AML-193 (cell line): ENCODE measurements at places on chromosomes 5 and 9.

- no peak for DNase-seq
These were observed 149.0 kb upstream of the FST start for GRCh38 chr5:53331463-53331862.

GRCh38 chr5:119651486-119651885 is 22.1 kb downstream of the FAM170A start:
- DNase-seq, result peak; percentile 87

GRCh38 chr9:123336449-123336848 is 19.5 kb upstream of the CRB2 start:
- DNase-seq, result no peak

DNA sequence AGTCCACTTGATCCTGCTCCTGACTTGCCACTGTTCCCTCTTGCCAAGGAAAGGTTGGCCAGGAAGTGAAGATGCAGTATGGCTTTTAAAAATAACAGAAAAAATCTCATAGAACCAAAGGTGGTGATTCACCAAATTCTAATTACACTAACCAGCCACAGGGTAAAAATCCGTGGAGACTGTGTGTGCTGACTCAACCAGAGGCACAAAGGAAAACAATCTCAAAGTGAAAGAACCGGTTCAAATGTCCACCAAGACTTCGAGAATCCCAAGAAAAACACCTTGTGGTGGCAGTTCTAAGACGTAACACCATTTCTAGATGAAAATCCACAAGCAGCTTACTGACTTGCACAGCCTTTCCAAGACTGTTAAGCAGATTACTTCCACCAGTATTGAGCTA is 279.1 kb downstream of the TLE1 start:
- DNase-seq, result no peak

DNA sequence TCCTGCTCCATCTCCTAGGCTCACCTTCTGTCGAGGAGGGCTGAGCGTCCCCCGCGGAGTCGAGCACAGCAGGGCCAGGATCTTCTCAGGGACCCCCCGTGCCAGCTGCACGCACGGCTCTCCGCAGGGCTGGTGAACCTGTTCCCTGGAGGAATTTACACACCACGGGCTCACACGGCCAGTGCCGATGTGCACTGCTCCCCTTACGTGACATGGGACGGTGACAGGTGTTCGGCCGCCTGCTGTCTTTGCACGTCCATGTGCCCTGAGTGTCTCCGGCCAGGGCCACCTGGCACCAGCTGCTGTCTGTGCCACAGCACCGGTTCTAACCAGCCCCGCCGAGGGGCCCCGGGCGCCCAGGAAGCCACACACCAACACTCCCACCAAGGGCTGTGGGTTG is 8.7 kb upstream of the AGPAT2 start:
- no peak for DNase-seq

- no peak for DNase-seq
These were observed 1.0 kb downstream of the KLF9 start for GRCh38 chr9:70413464-70413798.

DNA sequence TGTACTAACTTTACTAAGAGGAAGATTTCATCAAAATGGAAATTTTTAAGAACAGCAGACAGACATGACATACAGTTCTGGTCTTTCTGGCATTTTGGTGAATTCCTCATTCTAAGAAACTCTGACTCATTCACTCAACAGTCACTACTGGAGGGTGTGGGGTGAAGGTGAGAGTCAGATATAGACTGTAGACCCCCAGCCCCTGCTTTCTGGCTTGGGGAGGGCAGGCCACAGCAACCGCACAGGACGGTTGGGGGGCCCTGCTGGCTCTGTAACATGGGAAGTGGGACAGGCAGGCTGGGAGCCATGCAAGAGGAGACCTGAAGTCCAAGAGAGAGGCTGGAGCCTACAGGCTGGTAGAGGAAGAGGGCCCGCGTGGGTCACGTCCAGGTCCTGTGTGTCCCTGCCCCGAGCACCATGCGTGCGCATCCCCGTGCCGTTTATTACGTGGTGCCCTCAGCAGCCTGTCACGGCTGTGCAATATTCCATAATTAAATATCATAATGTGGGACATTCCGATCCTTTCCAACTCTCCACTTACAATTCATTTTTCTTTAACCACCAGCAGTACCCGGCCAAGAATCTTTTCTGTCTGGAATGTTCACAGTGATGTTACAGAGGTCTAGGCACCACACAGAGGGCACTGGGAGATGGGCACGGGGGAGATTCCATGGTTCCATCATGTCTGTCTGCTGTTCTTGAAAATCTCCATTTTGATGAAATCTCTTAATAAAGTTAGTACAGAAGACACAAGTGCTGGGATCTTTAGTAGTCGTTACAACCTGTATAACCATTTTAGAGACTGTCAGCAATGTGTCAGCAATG is 75.5 kb downstream of the SEMA4D start:
- DNase-seq, result peak; percentile 76

GRCh38 chr5:150600616-150601490 is 39.6 kb upstream of the SYNPO start:
- DNase-seq, result no peak

GRCh38 chr9:6147846-6148245 is 67.8 kb upstream of the IL33 start:
- DNase-seq, result no peak

GRCh38 chr9:34994900-34995669 is 5.5 kb downstream of the DNAJB5 start:
- DNase-seq, result no peak

DNA sequence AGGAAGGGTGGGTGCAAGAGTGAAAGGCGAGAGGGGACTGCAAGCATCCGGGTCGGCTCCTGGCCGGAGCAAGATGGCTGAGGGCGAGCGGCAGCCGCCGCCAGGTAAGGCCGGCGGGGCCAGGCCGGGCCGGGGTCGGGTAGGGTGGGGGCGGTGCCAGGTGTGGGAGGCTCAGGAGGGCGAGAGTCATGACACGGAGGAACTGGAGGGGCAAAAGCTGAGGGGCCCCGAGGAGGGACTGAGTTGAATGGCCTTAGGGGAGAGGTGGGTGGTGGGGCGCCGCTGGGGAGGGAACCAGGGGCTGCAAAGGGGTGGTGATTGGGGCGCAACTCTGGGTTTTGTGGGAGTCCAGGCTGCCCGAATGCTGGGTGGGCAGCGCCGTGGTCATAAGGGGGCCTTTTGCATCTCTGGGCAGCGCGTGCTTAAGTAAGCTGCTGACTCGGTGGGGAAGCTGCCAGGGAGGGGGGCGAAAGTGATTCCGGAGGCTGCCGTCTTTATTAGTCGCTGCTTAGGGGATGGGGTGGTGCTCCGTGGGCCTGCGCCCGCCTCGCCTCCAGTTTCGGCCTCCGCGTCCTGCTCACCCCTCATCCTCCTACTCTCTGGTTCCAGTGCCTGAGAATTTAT is 425 bp downstream of the PTPA start:
- DNase-seq, result peak; percentile 3

- no peak for DNase-seq
These were observed 28.2 kb downstream of the WDR41 start for GRCh38 chr5:77463905-77464304.

GRCh38 chr5:134989266-134989830 is 21.6 kb downstream of the CATSPER3 start:
- no peak for DNase-seq
